ENCODE measurements at places on chromosomes 16 and 17. TPM values are rescaled to one million over a fixed set of nuclear protein-coding genes. Genes with fewer than 3 reads are reported as not detected.

The IFT20 gene
- total RNA-seq, result 57.4 TPM

The USP10 gene
- 44.6 TPM for total RNA-seq

The SPATA32 gene
- not detected for total RNA-seq

The PRR35 gene
- total RNA-seq, result not detected

The TRAP1 gene
- total RNA-seq, result 43.1 TPM

The PRR29 gene
- total RNA-seq, result 0.42 TPM

The C17orf107 gene
- total RNA-seq, result 7.7 TPM

The NPIPA3 gene
- 3.0 TPM for total RNA-seq

The KCNH6 gene
- total RNA-seq, result not detected

The TOB1 gene
- 47.4 TPM for total RNA-seq

The TBC1D3D gene
- 3.0 TPM for total RNA-seq

The ZMYND15 gene
- total RNA-seq, result 0.42 TPM

The KRTAP4-3 gene
- not detected for total RNA-seq

The OR2C1 gene
- 0.85 TPM for total RNA-seq

The AANAT gene
- not detected for total RNA-seq

The RHBDL3 gene
- total RNA-seq, result 1.9 TPM

The CACNA1H gene
- total RNA-seq, result 10.6 TPM

The MMD gene
- 18.7 TPM for total RNA-seq

The MT1F gene
- 0.95 TPM for total RNA-seq

The MYH11 gene
- 1,069 TPM for total RNA-seq

The CIBAR2 gene
- not detected for total RNA-seq

The DPEP2 gene
- 2.3 TPM for total RNA-seq

The ABCA10 gene
- 40.4 TPM for total RNA-seq

The ASIC2 gene
- 1.1 TPM for total RNA-seq

The UBTF gene
- 54.4 TPM for total RNA-seq

The ADGRG3 gene
- 1.2 TPM for total RNA-seq

The PPP1R27 gene
- not detected for total RNA-seq

The HS3ST3A1 gene
- total RNA-seq, result 0.53 TPM

The ACAP1 gene
- total RNA-seq, result 1.5 TPM

The HSD17B1 gene
- 1.5 TPM for total RNA-seq

The CCL17 gene
- total RNA-seq, result not detected

The HSD17B2 gene
- 31.6 TPM for total RNA-seq

The ZNF629 gene
- 7.2 TPM for total RNA-seq

The JUP gene
- total RNA-seq, result 51.4 TPM

The SPATA22 gene
- 1.0 TPM for total RNA-seq

The PRAC2 gene
- 2.1 TPM for total RNA-seq

The ZP2 gene
- total RNA-seq, result 0.90 TPM

The IL34 gene
- total RNA-seq, result 10.6 TPM

The CD68 gene
- 9.1 TPM for total RNA-seq

The TMIGD1 gene
- not detected for total RNA-seq

The RBFOX1 gene
- 2.4 TPM for total RNA-seq

The KRTAP3-2 gene
- not detected for total RNA-seq

The CACNG1 gene
- total RNA-seq, result 0.53 TPM

The ABHD15 gene
- total RNA-seq, result 6.7 TPM
